ENCODE measurements at places on chromosomes 12 and 14.

- DNase-seq = no peak
Observed at GRCh38 chr12:82089369-82090121, 268.6 kb downstream of the CCDC59 start.

DNA sequence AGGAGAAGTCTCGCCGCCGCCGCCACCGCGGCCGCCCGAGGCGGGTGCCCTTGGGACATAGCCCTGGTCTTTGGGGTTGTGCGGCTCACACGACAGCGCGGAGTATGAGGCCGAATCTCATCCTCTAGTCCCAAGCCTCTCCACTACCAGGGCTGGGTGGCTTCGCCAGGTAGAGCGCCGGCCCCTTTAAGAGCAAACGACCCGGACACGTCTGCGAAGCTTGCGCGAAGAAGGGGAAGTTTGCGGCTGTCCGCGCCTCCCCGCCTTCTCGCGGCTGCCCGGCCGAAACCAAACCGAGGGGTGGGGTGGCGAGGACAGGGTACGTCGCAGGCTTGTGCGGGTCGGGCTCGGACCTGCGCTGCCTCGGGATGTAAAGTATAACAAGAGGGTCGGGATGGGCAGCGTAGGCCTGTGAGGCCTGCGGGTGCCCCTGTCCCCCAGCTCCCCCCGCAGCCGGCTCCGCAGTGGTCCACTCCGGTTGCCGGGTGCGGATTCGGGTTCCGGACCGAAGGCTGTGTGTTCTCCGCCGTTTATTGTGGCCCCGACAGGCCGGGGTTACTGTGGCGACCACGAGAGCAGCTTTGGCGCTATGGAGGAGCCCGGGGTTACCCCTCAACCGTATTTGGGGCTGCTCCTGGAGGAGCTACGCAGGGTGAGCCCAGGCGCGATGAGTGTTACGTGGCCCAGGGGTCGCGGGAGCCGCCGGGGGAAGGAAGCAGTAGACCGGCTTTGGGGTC lies 33.3 kb downstream of the MIA2 start:
- DNase-seq = peak; percentile 80

DNA sequence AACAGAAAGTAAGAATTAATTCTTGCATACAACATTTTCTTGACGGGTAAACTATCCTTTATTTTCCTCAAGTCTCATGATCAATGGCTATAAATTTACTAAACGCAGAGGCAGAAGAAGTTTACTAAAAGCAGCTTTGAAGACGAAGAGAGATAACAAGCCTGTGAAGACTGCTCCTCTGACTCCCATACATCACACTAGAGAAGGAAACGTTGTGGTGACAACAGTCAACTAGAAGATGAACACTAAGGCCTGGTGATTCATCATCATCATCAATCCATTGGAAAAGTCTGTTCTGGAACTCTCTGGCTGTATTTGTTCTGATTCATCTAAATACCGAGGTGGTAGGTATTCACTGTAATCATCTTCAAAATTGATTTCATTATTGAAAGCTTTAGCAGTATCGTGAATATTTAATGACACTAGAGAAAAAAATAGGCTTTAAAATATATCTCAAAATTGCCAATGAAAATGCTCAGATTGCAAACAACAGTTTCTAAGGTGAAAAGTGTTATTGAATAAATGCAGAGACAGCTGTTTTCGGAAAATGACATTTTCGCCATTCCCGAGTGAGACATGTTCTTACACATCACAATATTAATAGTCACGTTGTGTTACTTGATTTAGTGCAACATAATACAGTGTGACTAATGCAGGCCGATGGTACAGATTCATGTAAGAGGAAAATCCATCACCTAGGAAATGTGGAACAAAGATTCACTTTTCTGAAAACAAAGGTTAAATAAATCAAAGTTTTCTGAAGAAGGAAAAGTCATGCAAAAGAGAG lies 260.5 kb downstream of the C12orf50 start:
- no peak for DNase-seq

DNA sequence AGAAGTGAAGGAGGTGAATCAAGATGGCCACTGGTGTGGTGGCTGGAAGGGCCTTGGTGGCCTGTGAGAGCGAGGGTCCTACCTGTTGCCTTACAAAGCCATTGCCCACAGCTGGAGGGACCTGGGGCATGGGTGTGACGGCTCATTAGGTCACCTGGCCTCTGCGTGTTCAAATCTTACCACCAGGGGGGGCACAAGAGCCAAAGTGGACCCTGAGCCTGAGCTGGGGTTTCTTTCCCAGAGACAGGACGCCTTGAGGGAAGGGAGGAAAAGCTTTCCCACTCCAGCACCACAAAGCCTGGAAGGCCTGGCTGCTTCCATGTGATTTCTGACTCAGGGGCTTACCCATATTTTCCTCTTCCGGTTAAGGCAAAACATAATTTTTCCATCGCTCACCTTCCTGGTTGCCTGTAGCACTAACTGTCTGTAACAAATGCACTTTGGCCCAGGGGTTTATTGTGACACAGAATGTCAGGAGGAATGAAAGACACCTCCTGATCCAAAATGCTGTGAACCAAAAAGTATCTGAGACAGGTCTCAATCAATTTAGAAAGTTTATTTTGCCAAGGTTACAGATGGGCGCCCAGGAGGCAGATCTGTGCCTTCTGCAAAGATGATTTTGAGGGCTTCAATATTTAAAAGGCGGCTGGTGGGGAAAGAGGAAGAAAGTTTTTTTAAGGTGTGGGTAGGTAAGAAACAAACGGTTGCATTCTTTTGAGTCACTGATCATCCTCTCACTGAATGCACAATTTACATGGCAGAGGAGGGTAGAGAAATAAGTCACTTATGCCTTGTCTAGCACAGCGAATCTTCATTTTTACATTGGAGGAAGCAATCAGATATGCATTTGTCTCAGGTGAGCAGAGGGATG lies 4.3 kb upstream of the CD9 start:
- peak; percentile 77 for DNase-seq

DNA sequence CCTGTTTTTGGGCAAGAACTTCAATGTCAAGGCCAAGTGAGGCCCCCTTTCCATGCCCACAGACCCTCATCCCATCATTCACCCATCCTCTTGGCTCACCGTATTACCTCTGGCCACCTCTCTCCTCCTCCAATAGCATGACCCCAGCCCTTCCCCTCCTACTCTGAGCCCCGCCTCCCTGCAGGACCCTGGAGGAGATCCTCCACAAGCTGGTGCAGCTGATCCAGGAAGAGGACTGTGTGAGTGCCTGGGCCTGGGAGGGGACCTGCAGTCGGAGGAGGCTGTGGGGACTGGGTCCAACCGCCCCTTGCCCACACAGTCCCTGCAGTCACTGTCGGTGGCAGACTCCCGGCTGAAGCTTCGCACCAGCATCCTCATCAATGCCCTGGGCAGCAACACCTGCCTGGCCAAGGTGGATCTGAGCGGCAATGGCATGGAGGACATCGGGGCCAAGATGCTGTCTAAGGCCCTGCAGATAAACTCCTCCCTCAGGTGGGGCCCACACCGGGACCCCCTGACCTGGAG lies 7.2 kb downstream of the CARMIL3 start:
- DNase-seq = no peak

GRCh38 chr12:66901138-66901932 lies 222.5 kb upstream of the GRIP1 start:
- no peak for DNase-seq

GRCh38 chr14:100037353-100037752 lies 27.9 kb upstream of the EVL start:
- DNase-seq = no peak

- DNase-seq = no peak
Observed at GRCh38 chr12:27614866-27615265, 81.4 kb upstream of the REP15 start.

DNA sequence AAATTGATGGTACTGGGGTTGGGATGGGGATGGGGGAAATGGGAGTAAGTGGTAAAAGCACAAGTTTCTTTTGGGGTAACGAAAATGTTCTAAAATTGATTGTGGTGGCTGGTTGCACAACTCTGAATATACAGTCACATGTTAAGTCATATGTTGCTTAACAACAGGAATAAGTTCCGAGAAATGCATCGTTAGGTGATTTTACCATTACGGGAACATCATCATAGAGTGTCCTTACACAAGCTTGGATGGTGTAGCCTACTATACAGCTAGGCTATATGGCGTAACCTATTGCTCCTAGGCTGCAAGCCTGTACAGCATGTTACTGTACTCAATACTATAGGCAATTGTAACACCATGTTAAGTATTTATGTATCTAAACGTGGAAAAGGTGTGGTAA lies 31.0 kb downstream of the ITGA7 start:
- no peak for DNase-seq

DNA sequence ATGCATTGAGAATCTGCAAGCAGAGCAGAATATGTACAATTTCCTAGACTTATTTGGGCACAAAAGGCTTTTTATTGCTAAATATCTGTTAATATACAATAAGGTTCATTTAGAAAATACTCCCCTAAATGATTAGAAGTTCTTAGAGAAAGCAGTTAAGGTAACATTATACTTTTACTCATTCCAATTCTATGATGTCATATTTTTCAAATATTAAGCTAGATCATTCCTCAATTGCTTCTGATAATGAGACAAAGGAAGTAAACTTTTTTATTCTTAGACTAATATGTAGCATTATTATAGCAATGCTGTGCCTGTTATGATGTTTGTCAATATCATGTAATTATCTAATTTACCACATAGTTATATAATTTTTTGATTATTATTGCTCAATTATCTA lies 447.0 kb downstream of the SLC16A7 start:
- no peak for DNase-seq

DNA sequence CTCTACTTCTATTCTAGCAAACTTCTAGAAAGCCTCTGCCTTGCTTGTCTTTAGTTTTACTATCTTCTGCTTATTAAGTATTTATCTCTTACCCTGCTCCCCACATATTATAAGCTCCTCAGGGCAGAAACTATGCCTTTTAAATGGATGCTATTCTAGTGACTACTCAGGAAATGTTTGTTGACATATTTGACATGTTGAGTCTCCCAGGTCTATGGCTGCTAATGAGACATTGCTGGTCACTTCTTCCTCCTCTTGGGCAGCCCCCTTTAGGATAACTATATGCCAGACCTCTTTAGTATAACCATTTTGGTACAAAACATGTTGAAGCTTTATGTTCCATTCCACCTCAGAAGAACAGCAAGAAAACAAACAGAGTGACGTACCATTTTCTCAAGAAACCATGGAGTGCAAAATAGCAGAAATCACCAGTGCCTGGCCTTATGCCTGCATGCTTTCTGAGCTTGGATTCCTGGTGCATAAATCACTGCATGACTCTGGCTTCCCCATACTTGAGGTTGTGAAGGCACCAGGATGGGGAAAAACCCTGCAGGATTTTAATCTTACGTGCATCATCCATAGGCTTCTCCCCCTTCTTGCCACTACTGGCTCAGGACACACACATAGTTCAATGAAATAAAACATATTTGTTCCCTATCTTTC lies 202.6 kb downstream of the TMX1 start:
- DNase-seq = no peak

DNA sequence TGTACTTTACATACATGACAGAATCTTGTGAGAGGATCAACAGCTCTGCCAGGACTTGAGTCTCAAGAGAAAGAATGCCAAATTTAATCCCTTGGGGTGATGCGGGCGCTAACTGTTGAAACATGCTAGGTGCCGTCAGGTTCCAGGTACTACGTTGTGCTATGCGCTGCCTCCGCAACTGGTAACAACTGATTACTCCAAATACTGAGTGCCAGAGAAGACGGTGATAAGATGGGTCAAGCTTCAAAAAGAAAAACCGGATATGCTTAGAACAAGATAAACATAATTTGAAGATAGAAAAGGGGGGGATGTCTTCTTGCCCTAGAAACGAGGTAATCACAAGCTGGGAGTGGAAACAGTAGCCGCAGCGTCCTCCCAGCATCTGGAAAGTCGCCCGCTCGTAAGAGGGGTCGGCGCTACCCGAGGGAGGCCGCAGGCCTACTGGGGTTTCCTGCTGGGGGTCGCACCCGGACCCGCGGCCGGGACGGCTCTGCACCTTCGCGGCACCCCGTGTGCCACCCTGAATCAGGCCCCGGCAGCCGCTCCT lies 678 bp downstream of the ZBTB25 start:
- no peak for DNase-seq

- DNase-seq = no peak
Observed at GRCh38 chr12:26614011-26614616, 218.9 kb downstream of the ITPR2 start.

DNA sequence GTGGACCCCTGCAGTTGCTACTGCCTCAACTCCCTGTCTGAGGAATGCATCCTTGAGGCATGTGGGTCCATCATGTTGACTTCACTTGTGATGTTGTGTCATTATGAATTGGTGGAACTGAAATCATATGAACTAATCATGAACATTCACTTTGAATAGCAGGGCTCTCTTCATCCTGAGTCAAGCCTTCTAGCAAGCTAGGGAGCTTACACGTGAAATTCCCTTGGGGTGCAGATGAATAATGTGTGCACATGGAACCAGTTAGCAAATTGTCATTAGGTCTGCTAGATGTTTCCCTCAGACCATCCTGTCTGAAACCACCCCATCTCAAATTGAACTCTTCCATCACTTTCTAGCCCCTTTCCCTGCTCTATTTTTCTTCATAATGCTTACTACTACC lies 3.6 kb downstream of the COQ6 start:
- no peak for DNase-seq

- DNase-seq = no peak
Observed at GRCh38 chr14:72740966-72741825, 152.7 kb downstream of the DPF3 start.

DNA sequence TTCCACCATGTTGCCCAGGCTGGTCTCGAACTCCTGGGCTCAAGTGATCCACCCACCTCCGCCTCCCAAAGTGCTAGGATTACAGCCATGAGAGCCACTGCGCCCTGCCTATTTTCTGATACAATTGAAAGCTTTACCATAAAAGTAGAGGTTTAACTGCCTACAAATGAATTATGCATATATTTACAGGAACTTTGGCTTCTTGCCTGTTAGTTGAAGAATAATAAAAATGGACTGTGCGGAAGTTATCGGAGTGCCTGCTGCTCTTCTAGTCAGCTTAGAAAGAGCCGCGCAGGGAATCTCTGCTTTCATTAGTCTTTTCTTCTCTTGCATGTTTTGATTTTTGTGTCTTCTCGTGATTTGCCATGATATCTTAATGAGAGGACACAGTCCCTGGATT lies 34.5 kb downstream of the PPP2R5C start:
- no peak for DNase-seq

DNA sequence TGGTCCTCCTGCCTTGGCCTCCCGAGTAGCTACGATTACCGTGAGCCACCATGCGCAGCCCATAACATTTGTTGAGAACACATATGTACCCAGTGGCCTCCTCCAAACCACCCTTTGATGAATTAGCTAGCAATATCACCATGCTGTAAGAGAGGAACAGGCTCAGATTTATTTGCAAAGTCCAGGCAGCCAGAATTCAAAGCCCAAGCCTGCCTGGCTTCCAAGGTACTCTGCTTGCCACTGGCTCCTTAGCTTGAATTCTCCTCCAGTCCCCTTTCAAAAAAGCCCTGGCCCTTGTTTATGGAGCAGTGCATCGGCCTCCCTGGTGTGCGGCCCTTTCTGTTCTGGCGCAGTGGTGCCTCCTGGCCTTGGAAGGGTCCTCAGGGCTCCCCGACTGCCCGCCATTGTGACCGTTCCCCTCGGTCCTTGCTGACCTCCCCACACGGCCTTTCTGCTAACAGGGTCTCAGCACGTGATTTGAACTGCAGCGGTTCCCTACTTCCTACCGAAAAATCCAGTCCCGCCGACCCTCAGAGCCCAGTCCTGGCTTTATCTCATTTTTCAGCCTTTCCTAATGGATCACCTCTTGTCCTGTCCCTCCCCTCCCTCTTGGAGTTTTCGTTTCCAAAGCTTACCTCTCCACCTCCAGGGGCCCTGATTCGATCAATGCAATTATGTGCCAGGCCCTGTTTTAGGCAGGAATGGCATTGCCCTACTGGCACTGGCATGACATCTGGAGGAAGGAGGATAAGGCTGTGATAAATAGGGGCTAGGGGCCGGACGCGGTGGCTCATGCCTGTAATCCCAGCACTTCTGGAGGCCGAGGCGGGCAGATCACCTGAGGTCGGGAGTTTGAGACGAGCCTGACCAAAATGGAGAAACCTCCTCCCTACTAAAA lies 22.0 kb downstream of the SLC25A29 start:
- no peak for DNase-seq

Measured in NCI-H2029 (cell line).